ENCODE measurements at places on chromosomes 3 and 15. TPM values are rescaled to one million over a fixed set of nuclear protein-coding genes. Genes with fewer than 3 reads are reported as not detected.

PPP1R14D gene
- 0.97 TPM for total RNA-seq

DNAJA4 gene
- total RNA-seq = 43.7 TPM

CASR gene
- 1.2 TPM for total RNA-seq

DNA sequence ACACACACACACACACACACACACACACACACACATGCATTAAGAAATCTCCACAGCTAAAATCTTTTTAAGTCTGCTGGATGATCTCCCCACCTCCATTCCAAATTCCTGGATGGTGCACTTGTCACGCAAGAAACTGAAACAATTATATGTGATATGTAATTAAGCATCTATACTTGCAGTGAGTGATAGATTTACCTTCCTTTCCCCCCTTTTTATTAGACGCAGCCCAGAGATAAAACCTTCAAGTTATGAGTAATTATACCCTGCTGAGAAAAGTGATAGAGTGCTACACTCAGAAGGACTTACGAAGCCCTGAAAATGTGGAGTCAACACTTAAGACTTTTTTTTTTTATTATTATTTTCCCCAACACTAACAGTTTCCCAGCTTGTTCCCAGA lies 255.2 kb downstream of the LSAMP start:
- DNase-seq = no peak

- no peak for DNase-seq
Observed at GRCh38 chr15:35293353-35294130, 208.4 kb upstream of the NANOGP8 start.

GRCh38 chr3:127170814-127171213 lies 22.1 kb upstream of the PRR23E start:
- no peak for DNase-seq

- no peak for DNase-seq
Observed at GRCh38 chr3:185046164-185046515, 106.7 kb downstream of the C3orf70 start.
